Fibroblast of pulmonary artery (primary cell): ENCODE measurements at places on chromosomes 4 and X.

DNA sequence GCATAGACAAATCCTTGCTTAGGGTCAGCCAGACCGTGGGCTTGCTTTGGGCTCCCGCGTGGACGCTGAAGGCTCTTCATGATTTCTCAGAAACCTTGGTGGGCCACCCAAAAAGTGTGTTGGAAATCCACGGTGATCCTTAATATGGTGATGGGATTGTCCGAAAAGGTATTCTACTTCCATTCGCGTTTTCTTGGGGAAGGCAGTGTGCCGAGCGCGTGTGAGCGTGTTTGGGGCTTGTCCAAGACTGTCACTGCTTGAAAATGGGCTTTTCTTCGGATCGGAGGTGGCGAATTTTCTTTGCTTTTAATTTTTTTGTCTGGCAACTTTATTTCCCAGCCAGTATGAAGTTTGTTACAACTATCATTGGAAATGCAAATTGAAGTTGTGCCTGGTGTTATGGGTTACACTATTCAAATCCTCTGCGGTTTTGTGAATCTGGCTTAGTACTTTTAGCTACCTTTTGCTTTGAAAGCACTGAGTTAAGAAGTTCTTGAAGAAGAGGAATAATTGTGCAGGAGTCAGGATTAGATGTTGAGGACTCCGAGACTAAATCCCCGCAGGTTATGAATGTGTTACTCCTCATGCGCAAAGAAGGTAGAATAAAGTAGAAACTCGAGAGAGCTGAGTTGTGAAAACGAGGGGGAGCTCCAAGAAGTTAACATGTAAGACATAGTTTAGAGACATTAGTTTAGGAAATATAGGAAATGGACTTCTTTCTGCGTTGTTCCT is 3.2 kb downstream of the SPRY1 start:
- DNase-seq = peak; percentile 65

DNA sequence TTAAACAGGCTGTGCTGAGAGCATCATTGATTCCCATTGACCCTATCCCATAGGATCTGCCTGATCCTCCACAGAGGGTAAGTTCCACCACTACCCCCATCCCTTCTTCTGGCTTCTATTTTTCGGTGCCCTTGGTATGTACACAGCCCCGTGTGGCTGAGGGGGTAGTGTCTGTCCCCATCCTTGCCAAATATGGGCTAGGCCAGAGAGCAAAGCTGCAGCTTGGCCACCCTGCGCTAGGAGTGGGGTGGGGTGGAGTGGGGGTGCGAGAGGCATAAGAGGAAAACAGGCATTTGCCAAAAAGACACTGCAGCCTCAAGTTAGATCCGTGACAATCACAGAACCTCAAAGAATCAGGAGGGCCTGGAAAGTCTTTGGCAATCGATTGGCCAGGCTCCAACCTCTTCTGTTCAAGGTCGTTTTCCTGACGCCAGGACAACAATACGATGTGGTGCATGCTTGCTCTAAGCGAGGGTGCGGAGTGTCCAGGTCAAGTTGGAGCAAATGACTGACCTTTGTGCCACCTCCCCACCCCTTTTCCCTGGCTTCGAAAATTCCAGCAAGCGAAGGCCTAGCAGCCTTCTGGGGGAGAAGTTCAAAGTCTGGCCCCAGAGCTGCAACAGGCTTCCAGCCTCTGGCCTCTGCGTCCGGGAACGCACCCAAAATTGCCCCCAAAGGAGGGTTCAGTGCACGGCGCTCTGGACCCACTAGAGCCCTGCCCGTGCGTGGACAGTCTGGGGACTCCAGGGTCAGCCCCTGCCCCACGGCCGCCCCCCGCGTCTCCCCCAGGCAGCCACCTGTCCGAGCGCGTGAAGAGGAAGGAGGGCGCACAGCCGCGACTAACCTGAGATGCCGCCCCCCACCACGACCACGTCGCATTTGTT is 598 bp downstream of the MAOB start:
- no peak for DNase-seq

- no peak for DNase-seq
Measured at GRCh38 chr4:18405054-18405453, 383.5 kb upstream of the LCORL start.

DNA sequence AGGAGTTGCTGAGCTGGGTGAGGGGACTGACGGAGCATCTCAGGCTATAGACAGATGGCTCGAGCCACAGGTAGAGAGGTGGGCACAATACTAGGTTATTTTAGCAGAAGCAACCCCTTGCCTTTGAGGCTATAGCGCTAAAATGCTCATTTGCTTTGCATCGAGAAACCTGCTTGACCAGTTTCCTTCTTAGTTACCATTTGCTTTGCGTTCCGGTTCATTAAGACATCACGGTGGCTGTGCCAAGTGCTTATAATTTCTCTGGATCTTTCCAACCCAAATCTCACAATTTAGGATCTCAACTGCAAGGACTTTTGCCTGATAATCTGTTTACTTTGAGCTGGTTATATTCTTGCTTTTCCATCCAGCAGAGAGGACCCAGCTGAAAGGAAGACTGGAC is 40.8 kb downstream of the DLG3 start:
- no peak for DNase-seq

DNA sequence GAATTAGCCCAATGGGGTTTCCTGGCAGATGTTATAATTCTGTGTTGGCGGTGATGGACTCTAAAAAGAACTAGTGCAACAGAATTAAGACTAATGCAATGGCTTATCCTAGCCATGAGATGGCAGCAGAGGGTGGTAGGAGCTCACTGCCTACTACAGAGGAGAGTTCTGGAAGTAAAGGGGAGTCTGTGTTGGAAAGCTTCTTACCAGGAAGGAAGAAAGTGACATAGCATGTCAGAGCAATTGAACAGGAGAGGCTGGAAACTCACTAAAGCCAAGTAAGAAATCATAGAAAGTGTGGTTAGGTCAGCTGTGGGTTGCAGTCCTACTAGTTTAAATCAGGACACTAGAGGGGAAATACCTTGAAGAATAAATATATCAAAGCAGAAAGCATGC is 6.3 kb upstream of the TRPC5OS start:
- peak; percentile 61 for DNase-seq

DNA sequence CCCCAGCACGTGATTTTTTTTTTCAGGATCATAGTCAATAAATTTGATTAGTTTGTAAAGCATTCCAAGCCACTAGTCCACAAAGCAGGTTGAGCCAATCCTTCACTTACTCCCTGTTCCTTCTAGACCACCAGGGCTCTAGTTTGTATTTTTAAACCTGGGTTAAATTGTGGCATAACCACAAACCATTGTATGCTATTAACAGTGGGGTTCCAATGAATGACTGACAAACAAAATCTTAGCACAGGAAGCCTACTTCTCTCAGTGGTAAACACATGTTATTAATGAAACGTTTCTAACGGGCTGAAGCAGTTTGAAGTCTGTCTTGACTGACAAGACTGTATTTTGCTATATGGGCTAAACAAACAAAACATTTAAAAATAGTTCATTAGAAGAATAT is 48.6 kb upstream of the GYPA start:
- no peak for DNase-seq

- DNase-seq = no peak
Measured at GRCh38 chrX:104211187-104211586, 43.5 kb downstream of the ESX1 start.

DNA sequence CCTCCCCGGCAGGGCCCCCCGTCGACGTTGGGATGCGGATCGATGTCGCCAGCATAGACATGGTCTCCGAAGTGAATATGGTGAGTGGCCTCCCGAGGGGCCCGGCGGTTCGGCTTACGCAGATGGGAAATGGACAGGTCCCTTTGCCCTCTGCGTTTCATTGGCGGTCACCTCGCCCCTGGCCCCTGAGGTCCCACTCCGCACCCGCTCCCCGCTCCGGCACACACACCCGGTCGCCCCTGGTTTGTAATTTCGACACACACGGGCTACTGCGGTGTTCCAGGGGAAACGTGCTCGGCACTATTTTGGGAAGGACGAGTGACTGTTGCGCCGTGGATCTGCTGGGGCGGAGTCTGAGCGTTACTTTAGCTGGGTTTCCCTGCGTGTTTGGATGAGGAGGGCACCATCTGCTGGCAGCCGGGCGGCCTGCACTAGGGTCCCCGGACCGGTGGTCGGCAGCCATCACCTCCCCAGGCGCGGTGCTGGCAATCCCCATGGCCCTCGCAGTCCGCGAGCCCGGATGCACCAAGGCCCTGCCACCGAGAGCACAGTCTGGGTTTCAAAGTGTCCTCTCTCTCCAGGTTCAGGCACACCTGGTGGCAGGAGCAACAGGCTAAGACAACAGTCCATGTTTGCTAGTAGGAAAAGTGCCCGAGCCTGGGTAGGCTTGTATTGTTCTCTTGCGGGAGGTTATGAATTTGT is 1.2 kb downstream of the GABRB1 start:
- DNase-seq = peak; percentile 60

DNA sequence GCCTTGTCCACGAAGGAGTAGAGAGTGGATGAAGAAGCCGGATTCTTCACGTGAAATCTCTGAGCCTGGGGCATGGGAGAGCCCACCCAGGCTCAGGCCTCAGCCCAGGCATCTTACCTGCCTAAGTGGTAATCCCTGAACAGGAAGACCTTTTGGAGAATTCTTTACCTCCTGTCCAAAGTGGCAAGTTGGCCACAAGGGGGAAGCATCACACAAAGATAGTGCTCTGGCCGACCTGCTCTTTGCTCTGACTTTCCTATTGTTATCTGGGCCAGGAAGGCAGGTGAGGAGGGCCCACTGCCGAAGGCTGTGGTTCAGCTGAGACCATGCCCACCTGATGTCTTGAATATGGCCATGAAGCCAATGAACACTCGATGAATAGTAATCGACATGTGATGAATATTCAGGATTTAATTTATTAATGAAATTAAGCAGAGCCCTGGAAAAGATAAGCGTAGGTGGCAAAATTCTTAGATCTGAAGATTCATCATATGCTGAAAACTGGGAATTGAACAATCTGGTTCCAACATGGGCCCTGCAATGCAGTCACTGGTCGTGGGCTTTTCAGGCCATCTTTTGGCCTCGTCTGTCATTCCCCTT is 93.8 kb downstream of the PDGFRA start:
- DNase-seq = peak; percentile 73

- no peak for DNase-seq
Measured at GRCh38 chr4:103645991-103646390, 73.8 kb downstream of the TACR3 start.

GRCh38 chrX:72371405-72371804 is 65.7 kb upstream of the CITED1 start:
- no peak for DNase-seq

DNA sequence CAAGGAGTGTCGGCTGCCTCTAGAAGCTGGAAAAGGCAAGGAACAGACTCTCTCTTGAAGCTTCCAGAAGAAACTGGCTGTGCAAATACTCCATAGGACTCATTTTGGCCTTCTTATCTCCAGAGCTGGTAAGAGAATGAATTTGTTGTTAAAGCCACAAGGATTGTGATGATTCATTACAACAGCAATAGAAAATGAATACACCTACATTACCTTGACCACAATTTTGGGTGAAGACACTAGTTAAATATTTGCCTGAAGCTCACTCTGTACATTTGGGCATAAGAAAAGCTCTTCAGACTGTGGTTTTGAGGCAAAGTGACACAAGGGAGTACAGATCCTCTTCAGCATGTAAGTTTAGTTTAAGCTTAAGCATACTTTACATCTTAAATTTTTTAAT is 134.5 kb upstream of the TLL1 start:
- no peak for DNase-seq

GRCh38 chr4:56531149-56531770 is 25.7 kb downstream of the ARL9 start:
- DNase-seq = no peak

- no peak for DNase-seq
Measured at GRCh38 chrX:40521868-40522450, 58.8 kb upstream of the ATP6AP2 start.

- no peak for DNase-seq
Measured at GRCh38 chrX:13661735-13662288, 8.9 kb downstream of the TCEANC start.

DNA sequence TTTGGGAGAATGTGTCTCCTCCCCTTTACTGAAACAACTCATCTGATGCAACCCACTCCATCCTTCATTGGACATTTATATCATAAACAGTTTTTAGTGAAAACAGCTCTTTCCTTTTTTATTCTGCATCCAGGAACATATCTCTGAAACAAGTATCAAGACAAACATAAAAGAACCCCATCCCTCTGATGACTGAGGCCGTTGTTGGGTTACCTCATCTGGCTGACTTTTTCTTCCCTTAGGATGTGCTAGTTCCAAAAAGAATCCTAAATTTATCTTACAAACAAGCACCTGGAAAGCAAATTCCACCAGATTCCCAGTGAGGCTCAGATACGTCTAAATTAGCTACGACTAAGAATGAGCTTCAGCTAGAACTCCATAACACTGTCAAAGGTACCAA is 483.7 kb upstream of the INTU start:
- no peak for DNase-seq

- no peak for DNase-seq
Measured at GRCh38 chrX:7045238-7045955, 102.1 kb upstream of the STS start.

- peak; percentile 44 for DNase-seq
Measured at GRCh38 chr4:183602557-183603027, 56.4 kb downstream of the RWDD4 start.

DNA sequence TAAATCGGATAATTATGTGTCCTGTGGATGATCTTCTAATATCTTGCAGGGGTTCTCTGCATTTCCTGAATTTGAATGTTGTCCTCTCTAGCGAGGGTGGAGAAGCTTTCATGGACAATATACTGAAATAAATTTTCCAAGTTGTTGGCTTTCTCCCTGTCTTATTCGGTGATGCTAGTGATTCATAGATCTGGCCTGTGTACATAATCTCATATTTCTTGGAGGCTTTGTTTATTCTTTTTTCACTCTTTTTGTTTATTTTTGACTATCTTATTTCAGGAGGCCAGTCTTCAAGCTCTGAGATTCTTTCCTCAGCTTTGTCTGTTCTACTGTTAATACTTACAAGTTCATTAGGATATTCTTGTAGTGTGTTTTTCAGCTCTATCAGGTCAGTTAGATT is 20.7 kb upstream of the CLGN start:
- DNase-seq = no peak

DNA sequence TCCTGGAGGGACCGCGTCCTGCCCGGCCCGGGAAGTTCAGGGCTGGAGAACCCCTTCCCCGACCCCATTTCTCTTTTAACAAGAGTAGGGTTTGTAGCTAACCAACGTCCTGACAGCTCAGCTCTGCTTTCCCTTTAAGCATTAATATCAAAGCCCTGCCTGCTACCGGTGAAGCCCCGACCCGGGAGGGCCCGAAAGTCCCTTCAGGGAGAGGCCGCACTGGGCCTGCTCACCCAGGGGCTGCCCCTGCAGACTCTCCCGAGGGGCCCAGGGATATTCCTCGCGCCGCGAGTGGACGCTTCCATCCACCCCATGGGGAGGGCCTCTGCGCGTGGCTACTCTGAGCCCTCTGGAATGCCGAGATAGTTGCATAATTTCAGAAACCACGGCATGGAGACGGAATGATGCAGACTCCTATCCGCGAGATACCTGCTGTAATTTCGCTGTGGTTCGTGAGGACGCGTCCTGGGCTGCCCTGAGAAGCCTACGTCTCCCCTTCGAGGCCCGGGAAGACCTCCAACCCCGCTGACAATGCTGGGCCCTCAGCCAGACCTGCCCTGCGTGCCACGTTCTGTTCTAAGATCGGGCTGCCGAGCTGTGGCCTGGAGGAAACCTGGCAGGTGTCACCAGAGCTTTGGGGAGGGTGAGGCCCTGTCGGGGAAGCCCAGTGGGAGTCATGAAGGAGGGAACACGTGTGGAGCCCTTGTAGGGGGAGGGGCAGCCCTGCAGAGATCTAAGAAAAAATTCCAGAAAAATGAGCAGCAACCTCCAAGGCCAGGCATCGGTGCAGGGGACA is 999 bp upstream of the CTBP1 start:
- DNase-seq = peak; percentile 46

- DNase-seq = no peak
Measured at GRCh38 chrX:6227453-6227835, 1.2 kb downstream of the NLGN4X start.
